HFF-Myc (cell line): ENCODE measurements at places on chromosomes 2 and 18.

- no peak for DNase-seq
Observed at GRCh38 chr2:161206471-161207032, 46.3 kb downstream of the TANK start.

GRCh38 chr2:174546519-174547506 is 50.8 kb downstream of the WIPF1 start:
- DNase-seq: no peak

GRCh38 chr2:239746559-239747246 is 278.4 kb downstream of the NDUFA10 start:
- no peak for DNase-seq

DNA sequence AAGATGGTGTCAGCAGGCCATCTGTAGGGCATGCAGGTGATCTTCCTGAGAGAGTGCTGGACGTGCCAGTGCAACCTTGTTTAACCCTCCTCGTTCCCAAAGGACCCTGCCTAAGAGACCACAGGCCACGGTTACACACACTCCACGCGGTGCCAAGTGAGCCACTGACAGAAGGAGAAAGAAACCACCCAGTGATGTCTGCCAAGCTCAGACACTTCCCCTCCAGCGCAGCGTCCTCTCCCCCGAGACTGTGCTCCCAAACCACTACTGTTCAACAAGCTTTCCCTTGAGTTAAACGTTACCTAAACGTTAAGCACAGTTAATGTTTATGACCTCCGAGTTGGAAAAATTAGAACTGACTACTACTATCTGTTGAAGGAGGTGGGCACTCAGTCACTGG is 119.1 kb upstream of the NCK2 start:
- no peak for DNase-seq

DNA sequence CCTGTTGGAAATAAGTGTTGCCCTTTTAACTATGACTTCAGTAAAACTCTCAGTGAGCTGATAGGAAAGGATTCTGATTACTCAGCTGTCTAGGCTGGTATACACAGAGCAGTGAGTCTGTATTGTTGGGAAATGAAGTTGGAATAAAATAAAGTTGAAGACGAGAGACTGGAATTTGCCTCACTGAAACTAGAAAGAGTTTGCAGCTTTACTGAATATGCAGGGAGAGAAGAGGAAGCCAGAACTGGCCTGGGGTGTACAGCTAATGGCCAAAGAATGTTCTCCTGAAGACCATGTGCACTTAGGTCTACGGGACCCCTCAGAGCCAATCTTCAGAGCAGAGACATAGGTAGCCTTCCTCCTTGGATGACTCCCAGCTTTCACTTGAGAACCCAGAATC is 26.5 kb downstream of the EIF4E2 start:
- peak; percentile 1 for DNase-seq

GRCh38 chr2:109472331-109472959 is 141.3 kb downstream of the SEPTIN10 start:
- no peak for DNase-seq

GRCh38 chr2:12006850-12007249 is 260.4 kb downstream of the LPIN1 start:
- no peak for DNase-seq

- DNase-seq: peak; percentile 20
Observed at GRCh38 chr2:235568431-235568830, 74.6 kb downstream of the AGAP1 start.

- DNase-seq: peak; percentile 98
Observed at GRCh38 chr2:54903736-54904554, 146.3 kb downstream of the RTN4 start.

DNA sequence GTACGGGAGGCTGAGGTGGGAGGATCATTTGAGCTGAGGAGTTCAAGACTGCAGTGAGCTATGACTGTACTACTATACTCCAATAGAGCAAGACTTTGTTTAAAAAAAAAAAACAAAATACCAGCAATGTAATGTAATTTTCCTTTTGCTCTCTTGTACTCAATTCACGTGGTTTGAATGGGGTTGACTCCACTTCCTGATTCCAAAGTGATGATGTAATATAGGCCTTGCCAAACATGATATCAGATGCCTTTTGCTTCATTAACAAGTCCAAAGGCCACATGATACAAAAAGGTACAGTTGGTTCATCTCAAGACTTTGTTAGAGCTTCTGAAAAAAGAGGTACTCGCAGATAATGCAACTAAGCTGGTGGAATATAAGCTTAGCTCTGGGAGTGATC is 321.8 kb downstream of the ZEB2 start:
- DNase-seq: peak; percentile 32

DNA sequence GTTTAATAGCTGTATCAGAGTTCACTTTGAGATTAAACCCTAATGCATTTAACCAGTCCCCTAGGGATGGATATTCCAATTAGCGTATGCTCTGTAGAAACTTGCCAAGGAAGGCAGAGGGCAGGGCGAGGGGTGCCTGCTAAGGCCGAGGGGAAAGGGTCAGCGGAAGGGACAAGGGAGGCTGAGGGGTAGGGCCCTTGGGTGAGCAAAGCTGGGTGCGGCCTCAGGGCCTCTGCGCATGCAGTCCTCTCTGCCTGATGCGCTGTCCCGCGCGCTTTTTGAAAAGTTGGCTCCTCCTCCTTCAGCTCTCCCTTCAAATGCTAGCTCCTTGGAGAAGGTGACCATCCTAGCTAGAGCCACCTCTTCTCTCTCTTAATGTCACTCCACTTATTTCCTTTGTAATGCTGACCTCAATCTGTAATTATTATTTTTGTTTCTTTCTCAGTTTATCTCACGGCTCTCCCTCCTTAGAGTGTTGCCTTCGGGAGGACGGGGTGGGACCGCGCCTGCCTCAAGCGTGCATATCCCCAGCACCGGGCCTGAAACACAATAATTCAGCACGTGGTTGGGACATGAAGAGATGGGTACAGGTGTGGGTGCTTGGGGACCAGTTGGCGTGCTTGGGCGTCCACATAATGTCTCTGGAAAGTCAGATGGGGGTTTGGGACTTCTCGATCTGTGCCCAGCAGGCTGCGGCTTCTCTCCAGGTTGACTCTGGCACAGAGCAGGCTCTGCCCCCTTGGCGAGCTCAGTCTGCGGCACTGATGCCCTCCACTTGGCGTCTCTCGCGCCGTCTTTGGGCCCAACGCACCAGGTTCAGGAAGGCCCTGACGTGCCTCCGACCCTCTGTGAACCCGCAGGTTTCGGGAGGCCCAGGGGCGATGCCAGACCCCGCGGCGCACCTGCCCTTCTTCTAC is 10.0 kb downstream of the ZAP70 start:
- no peak for DNase-seq

GRCh38 chr18:24274837-24275236 is 122.8 kb downstream of the OSBPL1A start:
- DNase-seq: no peak

DNA sequence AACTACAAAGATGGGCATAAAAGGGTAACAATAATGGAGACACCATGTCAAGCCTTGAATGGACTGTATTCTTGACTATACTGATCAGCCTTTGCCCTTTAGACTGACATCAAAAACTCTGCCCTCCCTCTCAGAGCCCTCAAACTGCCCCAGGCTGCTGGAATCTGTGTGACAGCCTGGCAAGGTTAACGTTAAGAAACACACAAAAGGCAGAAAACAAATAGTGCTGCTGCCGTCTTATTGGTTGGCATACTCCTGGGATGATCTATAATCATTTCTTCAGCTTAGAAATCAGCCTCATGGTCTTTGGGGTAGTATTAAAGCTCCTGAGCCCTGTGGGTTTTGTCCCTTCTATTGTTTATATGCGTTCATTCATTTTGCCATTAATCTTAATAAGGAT is 338.0 kb downstream of the DCC start:
- no peak for DNase-seq

- no peak for DNase-seq
Observed at GRCh38 chr2:123051136-123051535, 974.0 kb upstream of the CNTNAP5 start.

- DNase-seq: no peak
Observed at GRCh38 chr2:150885236-150885635, 376.4 kb downstream of the RBM43 start.

DNA sequence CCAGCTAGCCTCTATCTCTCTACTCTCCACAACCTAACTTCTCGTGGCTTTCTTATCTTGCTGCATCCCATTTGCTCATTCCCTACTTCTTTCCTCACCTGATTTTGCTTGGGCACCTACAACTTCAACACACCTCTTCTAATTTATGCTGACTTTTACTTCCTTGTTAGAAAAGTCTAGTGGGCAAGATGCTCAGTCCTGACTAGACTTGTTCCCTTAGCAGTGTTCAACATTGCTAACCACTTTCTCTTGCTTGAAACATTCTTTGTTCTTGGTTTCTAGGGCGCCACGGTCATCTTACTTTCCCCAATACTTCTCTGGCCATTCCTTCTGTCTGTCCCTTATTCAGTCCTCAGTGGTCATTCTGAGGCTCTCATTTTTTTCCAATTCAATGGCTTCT is 454.7 kb upstream of the CWC22 start:
- no peak for DNase-seq

DNA sequence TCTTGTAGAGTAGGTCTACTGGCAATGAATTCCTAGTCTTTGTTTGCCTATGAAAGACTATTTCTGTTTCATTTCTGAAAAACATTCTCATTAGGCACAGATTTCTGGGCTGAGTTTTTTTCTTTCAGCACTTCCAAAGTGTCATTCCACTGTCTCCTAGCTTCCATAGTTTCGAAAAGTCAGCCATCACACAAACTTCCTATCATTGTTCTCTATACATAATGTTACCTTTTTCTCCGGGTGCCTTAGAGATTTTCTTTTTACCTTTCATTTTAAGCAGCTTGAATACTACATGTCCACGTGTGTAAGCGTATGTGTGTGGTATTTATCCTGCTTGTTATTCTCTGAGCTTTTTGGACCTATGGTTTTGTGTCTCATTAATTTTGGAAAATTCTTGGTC is 55.7 kb downstream of the OLA1 start:
- no peak for DNase-seq

- DNase-seq: no peak
Observed at GRCh38 chr2:60570251-60570650, 16.8 kb upstream of the BCL11A start.

DNA sequence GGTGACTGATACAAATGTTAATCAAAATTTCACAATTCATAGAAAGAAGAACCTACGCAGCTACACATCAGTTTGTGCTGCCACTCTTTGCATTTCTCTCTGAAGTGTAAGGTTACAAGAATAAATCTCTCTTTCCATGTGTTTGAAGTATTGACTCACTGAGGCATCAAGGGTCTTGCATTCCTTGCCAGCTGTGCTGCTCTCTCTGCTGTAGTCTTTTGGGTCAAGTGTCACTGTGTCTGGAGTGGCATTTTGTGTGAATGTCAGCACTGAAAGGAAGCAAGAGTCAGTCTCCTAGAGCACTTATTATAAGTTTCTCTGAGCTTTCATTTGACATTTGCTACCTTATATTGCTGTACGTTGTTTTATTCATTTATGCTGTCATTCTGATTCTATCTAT is 1696.1 kb upstream of the LRRTM1 start:
- no peak for DNase-seq

DNA sequence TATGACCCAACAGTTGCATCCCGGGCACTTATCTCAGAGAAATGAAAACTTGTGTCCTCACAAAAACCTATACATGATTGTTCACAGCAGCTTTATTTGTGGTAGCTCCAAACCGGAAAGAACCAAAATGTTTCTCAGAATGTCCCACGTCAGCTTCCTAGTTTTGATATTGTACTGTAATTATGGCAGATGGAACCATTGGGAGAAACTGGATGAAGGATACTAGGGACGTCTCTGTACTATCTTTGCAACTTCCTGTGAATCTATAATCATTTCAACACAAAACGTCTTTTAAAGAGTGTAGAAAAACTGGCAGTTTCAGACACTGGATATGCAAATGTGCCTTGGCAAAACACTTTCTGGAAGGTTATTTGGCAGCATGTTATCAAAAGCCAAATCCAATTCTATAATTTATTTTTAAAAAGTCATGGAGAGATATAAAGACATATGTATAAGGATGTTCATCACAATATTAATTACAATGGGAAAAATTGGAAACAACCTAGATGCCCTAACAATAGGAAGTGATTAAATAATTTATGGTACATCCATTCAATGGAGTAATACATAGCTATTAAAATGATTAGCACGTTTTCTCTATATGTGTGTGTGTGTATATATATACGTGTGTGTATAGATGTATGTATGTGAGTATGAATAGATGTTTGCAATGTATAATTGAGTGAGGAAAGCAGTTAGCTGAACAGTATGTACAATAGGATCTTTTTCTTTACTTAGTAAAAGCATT is 9.8 kb downstream of the SAG start:
- no peak for DNase-seq

- DNase-seq: no peak
Observed at GRCh38 chr2:189870381-189871085, 86.3 kb downstream of the PMS1 start.

GRCh38 chr2:49928551-49928950 is 774.2 kb upstream of the FSHR start:
- DNase-seq: no peak

DNA sequence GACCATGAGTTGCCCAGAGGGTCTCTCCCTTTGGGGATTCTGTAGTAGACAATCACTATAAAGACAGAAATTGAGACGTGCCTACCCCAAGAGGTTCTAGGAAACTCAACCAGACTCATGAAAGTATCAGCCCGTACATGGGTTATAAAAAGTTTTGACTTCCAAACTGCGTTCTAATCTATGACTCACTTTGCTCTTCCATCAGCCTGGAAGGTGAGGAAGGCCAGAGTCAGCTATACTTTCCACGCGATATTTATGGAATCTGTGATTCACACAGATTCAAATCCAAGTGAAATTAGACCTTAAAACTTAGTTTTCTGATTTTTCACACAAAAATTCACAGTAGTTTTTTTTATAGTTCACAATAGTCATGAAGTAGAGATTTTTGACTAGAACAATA is 7.7 kb upstream of the LYPD1 start:
- DNase-seq: no peak

GRCh38 chr2:85744741-85745601 is 8.8 kb upstream of the ATOH8 start:
- DNase-seq: no peak

- DNase-seq: no peak
Observed at GRCh38 chr2:165897726-165898125, 55.9 kb downstream of the TTC21B start.

DNA sequence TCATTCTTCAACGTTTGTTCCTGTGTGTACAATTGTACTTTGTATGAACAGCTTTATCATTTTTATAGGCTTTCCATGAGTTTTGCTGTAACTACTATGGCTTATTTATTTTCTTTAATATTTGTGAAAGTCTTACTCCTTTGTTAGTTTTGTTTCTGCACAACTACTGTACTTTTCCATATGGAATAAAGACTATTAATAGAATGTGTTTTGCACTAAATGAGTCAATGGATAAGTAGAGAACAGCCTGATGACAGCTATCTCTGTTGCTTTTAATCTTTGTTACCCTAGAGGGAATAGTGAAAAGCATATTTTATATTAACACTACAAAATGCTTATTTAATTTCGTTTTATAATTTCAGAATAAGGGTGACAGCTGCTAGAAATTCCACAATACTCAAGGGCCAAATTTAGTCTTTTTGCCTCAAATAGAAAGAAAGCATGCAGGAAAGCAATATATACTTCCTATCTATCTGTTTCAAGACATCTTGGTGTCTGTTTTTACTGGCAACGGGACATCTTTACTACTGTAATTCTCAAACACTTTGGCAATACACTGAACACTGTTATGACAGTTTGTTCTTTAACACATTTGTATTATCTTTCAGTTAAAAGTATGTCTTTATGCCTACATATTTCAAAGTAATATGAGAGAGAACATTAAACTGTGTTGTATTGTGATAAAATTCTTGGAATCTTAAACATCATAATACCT is 53.9 kb downstream of the WDSUB1 start:
- DNase-seq: no peak
